ENCODE measurements at places on chromosomes 2 and 18.

DNA sequence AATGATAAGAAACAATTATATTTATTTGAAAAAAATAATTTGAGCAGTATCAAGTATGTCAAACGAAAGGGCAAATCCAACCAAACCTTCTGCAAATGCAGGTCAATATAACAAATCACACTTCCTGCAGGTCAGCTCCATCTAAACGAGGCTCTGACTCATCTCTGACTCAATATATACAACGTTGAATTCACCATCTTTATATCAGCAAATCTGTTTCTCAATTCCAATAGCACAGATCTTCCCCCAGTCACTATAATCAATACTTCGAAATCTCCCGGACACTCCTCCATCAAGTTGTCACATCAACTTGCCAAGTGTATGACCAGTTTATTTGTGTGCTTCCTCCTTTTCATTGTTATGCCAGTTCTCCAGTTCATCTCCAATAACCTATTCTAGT lies 388.9 kb downstream of the ZEB2 start:
- DNase-seq, result no peak

- no peak for DNase-seq
Observed at GRCh38 chr2:23411752-23412431, 26.9 kb downstream of the KLHL29 start.

DNA sequence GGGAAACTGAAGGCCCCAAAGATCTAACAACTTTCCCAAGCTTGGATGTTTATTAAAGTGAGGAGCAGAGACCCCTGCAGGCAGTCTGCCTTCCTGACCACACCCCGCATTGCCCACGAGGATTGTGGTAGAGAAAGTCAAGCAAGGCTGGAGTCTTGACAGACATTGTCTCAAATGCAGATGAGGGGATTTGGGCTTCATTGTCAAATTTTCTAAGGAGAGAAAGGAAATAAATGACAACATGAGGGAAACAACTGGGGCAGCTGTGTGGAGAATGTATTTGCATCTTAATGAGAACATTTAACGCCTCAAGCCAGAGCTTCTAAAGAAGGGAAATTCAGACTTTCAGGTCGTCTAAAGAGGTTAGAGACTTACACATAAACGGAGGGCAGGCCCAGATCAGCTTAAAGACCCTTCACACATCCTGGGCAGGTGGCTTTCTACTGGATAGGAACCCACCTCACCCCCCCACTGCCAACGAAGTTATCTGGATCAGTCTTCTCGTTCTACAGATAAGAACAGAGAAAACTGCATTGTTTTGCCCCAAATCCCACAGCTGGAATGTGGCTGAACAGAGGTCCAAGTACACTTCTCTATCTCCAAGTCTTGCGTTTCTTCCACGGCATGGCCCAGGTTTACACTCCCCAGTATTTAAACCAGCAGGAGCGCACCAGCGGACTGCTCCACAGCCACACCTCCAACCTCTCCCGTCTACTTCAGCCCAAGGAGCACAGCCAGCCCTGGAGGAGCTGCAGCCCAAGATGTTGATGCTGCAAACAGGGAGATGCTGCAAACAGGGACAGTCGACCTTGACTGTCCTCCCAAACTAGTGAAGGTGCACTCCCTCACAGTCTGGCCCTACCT lies 16.2 kb upstream of the SCG2 start:
- DNase-seq, result no peak

DNA sequence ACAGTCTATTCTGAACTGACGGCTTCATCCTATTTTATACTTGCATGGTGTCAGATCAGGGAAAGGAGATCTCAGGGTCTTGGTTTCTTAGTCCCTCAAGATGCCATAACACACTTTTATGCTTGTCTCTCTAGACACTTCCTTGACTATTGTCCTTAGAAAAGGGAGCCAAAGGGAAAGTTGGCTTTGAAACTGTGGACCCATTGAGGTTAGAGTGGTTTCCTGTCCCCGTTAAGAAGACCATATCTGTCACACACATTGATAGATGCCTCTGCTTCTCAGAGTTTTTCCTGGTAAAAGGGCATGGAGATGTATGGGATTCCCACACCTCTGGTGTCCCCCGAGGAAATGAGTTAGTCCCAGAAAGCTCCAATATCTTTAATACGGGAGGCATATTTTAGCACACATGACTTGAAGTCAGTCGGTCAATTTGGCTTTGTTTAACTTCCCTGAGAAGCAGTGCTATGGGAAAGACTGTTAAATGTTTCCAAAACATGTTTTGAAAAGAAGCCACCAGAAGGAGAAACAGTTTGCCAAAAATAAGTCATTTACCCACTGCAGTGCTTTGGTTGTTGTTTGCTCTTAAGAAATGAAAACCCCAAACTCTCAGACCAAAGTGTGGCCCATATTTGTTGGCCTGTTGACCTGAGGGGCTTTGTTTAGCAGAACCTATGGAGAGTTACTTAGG lies 133.4 kb upstream of the CXCR4 start:
- DNase-seq, result no peak

DNA sequence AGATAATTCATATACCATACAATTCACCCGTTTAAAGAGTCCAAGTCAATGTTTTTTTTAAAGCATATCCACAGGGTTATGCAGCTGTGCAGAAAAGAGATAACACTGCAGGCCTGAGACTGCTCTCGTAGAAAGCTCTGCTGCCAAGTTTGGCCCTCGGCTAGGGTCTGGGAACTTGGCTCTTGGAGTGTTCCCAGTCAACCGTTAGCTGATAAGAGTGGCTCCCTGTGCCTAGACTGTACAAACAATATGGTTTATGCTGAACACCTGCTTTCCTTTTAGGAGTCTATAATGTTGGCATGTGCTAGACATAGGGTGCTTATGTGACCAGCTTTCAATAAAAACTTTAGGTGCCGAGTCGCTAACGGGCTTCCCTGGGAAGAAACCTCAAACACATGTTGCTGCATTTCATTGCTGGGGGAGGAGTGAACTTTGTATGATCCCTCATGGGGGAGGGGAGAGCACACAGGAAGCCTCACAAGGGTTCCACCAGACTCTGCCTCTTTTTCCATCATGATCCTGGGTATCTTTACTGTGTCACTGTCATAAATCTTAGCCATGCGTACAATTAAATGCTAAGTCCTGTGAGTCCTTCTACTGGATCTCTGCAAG lies 34.7 kb downstream of the RFX8 start:
- DNase-seq, result no peak

DNA sequence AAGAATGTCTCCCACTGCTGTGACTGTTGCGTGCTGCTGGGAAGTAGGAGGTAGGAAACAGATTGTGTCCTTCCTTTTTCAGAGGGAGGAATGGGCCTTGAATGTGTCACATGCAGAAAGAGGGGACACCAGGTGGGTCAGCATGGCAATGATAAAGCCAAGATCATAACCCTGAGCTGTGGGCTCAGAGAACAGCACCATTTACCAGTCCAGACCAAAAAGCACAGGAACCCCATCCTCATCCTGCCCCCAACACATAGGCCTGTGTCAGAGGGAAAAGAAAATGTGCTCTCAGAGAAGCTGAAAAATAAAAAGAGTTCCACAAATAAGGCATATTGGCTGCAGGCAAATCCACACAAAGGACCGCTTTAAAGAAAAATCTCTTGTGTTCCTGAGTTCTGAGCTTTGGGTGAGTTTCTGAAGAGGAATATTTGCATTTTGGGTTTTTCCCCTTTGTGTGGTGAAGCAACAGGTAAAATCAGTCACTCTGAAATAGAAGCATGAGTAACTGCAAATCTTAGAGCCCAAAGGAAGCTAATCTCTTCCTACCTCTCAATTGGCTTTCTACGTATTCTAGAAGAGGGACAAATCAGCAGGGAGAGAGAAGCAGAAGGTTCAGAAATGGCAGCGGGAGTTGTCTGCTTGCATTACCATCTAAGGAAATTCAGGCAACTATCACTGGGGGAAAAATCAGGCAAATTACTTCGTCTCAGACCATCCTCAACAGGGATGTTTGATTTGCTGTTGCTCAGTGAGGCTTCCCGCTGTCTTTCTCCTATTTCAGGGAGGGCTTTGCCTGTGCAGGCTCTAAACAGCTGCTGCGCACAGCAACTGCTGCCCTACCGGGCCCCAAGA lies 106.8 kb downstream of the BCL11A start:
- no peak for DNase-seq

DNA sequence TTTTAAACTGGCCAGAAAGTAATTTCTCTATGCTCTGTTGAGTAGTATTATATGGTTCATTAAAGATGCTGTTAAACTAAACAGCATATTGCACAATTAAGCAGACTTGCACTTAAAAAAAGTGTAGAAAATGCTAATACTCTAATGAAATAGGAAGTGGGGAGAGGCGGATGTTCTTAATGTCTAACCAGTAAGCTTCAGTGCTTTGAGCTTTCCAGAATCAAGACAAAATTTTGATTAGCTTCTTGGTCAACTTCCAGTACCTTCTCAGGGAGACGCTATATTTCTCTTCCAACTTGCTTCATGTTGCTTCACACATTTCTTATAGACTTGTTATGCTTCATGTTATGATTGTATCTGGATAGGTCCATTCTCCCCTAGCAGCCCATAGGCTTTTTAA lies 89.1 kb downstream of the MAP2 start:
- no peak for DNase-seq

DNA sequence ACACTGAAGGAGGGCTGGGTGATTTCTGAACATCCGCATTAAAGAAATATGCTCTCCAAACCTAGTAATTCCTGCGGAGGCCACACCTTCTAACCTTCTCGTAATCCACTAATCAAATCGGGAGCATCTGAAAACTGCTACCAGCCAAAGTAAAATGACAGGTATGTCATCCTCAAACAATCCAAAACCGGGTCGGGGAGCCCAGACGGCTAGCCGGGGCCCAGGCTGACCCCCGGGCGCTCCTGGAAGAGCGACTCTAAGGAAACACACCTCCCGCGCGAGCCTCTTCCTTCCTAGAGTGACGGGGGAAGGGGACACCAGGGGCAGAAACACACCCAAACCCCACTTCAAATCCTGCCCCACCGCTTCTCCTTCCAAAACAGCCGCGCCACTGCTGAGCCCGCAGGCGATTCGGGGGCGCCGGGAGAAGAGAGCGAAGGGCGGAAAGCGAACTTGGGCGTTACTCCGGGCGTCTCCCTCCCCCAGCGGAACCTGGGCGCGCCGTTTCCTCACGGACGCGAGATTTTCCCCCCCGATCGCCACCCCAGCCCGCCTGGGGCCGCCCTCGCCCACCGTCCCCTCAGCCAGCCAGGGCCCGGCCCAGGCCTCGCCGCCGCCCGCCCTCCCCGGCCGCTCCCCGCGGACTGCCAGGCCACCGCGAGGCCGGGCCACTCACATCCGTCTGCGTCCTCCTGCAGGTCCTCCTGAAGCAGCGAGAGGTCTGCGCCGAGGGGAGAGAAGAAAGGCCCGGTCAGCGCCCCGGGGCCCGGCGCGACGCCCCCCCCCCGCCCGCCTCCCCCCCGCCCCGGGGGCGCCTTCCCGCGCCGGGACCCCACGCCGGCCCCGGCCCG lies 584 bp downstream of the PPP4R1 start:
- DNase-seq, result peak; percentile 45

GRCh38 chr18:21745231-21745630 lies 4.6 kb downstream of the MIB1 start:
- no peak for DNase-seq

DNA sequence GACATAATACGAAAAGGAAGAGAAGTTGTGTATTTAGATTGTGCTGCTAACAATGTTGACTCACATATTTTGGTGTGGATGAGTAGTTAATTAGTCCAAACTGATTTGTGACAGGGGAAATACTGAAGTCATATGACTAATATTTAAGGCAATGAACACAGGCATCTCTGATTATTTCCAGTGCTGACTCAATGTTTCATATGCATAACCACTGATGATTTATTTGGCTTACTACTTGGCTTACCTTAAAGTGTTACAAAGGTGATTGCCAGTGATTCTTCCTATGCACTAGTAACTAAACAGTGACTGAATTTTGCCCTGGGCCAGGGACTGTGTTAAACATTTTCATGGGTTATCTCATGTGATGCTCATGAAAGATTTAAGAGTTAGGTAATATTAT lies 722.6 kb downstream of the METTL4 start:
- DNase-seq, result no peak

- DNase-seq, result no peak
Observed at GRCh38 chr2:44367591-44367990, 5.8 kb downstream of the CAMKMT start.

DNA sequence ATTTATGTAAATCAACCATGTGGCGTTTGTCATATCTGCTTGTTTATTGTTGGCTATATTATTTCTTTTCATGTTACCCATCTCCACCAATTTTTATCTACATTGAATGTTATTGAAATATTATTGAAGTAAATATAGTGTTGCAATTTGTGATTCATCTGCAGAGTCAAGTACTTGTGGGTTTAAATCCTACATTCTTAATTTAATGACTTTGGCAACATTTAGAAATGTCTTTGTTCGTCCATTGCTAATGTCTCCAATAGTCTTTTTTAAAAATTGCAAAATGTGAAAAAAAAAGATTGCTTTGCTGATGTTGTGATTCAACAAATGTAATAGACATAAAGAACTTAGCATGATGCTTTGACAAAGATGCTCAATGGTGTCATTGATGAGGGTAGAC lies 1572.8 kb upstream of the PIK3C3 start:
- DNase-seq, result no peak

DNA sequence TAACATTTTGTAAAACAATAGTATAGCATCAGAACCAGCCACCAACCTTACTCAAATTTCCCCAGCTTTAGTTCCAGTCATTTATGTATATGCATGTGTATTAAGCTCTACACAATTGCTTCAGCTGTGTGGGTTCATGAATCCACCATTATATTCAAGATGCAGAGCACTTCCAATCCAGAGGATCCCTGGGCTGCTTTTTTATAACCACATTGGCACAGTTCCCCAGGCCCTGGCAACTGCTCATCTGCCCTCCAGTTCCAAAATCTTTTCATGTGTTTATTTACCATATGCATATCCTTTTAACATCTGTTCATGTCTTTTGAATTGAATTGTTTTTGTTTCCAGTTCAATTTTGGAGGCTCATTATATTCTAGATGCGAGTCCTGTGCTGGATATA lies 482.9 kb upstream of the HS6ST1 start:
- DNase-seq, result no peak

- DNase-seq, result no peak
Observed at GRCh38 chr18:54975598-54975997, 16.3 kb upstream of the CCDC68 start.

GRCh38 chr2:64992218-64992617 lies 3.0 kb downstream of the SLC1A4 start:
- no peak for DNase-seq

DNA sequence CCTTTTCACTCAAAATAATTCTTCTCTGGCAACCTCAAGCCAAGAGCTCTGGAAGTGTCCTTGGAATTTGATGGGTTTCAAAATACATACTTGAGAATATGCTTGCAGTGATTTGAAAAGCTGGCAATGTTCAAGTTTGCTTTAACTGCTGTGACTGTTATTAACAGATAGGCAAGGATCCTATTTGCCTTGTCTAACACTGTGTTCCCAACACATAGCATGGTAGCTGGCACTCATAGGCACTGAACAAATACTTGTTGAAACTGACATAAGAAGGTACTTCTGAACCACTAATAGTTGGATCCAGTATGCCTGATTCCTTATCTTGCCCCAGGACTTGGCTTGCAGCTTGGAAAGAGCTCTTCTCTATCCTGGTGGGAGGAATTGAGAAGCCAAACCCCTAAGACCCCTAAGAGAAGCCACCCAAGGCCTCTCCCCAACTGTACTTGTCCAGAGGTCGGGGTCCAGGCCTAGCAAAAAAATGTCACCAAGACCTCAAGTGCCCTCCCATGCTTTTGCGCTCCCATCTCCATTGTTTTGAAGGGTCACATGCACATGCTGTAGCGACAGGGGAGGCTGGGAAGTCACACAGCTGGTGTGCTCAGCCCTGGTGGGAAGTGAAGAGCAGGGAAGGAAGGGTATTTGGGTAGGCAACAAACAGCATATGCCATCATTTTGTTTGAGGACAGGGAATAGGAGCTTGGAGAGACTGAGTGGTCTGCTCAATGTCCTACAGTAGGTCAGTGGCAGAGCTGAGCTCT lies 118.4 kb upstream of the HAAO start:
- DNase-seq, result no peak

GRCh38 chr2:8576525-8577167 lies 105.2 kb upstream of the ID2 start:
- peak; percentile 58 for DNase-seq

All from CD4-positive, alpha-beta T cell treated with Interferon alpha-2 for 1 hour (primary cell).